ENCODE measurements at places on chromosomes 2 and 18. TPM values are rescaled to one million over a fixed set of nuclear protein-coding genes. Genes with fewer than 3 reads are reported as not detected.
A peak's percentile ranks its signal among the peaks of the same experiment; 100 is the strongest.

PLA2R1 gene
- not detected for total RNA-seq

DNA sequence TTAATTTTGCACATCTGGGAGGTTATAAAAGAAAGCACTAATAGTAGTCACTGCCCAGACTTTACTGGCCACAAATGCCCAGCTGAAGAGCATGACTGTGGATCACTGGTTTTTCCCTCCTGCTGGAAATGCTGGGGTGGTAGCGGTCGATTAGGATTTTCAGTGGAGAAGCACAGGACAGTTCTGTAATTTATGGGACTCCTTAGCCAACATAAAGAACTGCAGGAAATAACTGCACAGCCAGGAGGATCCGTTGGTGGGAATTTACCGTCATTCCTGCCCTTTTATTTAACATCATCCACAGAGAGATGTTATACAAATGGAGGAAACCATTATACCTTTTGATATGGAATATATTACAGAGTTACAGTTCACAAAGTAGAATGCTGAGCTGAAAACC lies 61.5 kb downstream of the TNFRSF11A start:
- peaks cover 7% of the 10 kb centered on the region for H3K4me1 ChIP-seq
- peaks cover 2% of the 10 kb centered on the region for H3K27me3 ChIP-seq
- H3K27ac ChIP-seq: no peak overlapping the region
- H3K36me3 ChIP-seq: peaks cover 39% of the 10 kb centered on the region

KCNF1 gene
- total RNA-seq: not detected

SERPINB3 gene
- not detected for total RNA-seq

GALM gene
- total RNA-seq: 86.0 TPM

- H3K36me3 ChIP-seq: no peaks in the 10 kb centered on the region
- no peak for DNase-seq
- H3K27ac ChIP-seq: no peak overlapping the region
- no peaks in the 10 kb centered on the region for H3K27me3 ChIP-seq
- peaks cover 2% of the 10 kb centered on the region for H3K4me1 ChIP-seq
Measured at GRCh38 chr18:35191698-35192025, 49.2 kb upstream of the ZNF397 start.

DNA sequence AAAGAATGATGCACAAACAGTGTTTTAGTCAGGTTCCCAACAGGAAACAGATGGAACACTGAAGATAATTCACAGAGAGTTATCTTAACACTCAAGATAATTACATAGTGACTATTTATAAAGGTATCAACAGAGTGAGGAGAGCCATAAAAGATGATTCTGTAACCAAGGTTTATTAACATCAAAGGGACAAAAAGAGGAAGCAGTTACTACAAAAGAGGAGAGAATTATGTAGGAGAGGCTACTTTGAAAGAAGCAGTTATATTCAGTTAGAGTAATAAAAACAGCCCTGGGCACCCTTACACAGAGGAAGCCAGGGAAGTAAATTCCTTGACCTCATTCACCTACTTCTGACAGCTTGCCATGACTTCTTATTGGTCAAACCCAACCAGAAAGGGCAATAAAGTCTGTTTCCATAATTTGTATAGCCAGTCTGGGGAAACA lies 326.5 kb upstream of the SLC39A10 start:
- H3K27ac ChIP-seq: no peak overlapping the region
- no peak for DNase-seq
- H3K27me3 ChIP-seq: peaks cover 2% of the 10 kb centered on the region
- H3K36me3 ChIP-seq: peaks cover 1% of the 10 kb centered on the region
- H3K4me1 ChIP-seq: no peaks in the 10 kb centered on the region
- no peak overlapping the region for H3K4me3 ChIP-seq

GRCh38 chr2:145777297-145777696 lies 1257.4 kb upstream of the ZEB2 start:
- no peak overlapping the region for H3K27ac ChIP-seq
- no peaks in the 10 kb centered on the region for H3K36me3 ChIP-seq

GRCh38 chr2:133641942-133642725 lies 73.9 kb upstream of the NCKAP5 start:
- no peaks in the 10 kb centered on the region for H3K36me3 ChIP-seq
- H3K27ac ChIP-seq: no peak overlapping the region
- DNase-seq: no peak
- no peak overlapping the region for H3K4me3 ChIP-seq
- no peaks in the 10 kb centered on the region for H3K4me1 ChIP-seq

DNA sequence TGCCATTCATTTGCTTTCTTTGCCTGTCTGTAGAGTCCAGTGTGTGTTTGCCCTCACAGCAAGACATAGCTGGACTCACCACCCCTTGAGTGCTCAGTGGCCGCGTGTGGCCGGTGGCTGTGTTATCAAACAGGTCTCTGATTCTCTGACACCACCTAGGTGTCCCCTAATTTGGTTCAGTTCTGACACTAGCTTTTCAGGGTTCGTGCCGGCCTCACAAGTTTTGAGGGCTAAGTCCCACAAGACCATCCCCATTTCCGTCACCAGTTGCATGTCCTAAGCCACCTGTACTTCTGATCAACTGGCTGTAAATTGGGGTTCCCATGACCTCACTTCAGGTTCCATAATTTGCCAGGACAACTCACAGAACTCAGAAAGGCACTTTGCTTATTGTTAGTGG lies 23.5 kb downstream of the NCK2 start:
- peaks cover 61% of the 10 kb centered on the region for H3K4me1 ChIP-seq
- H3K4me3 ChIP-seq: no peak overlapping the region
- no peaks in the 10 kb centered on the region for H3K27me3 ChIP-seq
- peak overlapping the region; percentile 51 for H3K27ac ChIP-seq
- DNase-seq: no peak

ARPC2 gene
- total RNA-seq: 742 TPM

GRCh38 chr2:84160453-84160852 lies 298.6 kb downstream of the SUCLG1 start:
- no peaks in the 10 kb centered on the region for H3K4me1 ChIP-seq
- no peak for DNase-seq
- no peak overlapping the region for H3K27ac ChIP-seq
- H3K4me3 ChIP-seq: no peak overlapping the region
- no peaks in the 10 kb centered on the region for H3K36me3 ChIP-seq
- peaks cover 9% of the 10 kb centered on the region for H3K27me3 ChIP-seq

SRD5A2 gene
- total RNA-seq: not detected

UPP2 gene
- total RNA-seq: not detected

- no peaks in the 10 kb centered on the region for H3K27me3 ChIP-seq
- DNase-seq: no peak
- H3K4me1 ChIP-seq: peaks cover 32% of the 10 kb centered on the region
- peak overlapping the region; percentile 85 for H3K27ac ChIP-seq
- H3K36me3 ChIP-seq: peaks cover 51% of the 10 kb centered on the region
- H3K4me3 ChIP-seq: peak overlapping the region; percentile 29
Measured at GRCh38 chr18:54284535-54284934, 15.2 kb downstream of the POLI start.

- H3K4me1 ChIP-seq: peaks cover 20% of the 10 kb centered on the region
- DNase-seq: no peak
- H3K27me3 ChIP-seq: no peaks in the 10 kb centered on the region
- no peak overlapping the region for H3K4me3 ChIP-seq
- no peak overlapping the region for H3K27ac ChIP-seq
Measured at GRCh38 chr2:197035002-197035401, 108.5 kb upstream of the PGAP1 start.

GRCh38 chr2:132623096-132623839 lies 46.7 kb downstream of the LYPD1 start:
- no peak overlapping the region for H3K4me3 ChIP-seq
- H3K27me3 ChIP-seq: no peaks in the 10 kb centered on the region
- no peak for DNase-seq
- no peak overlapping the region for H3K27ac ChIP-seq

- peaks cover 2% of the 10 kb centered on the region for H3K27me3 ChIP-seq
- no peak for DNase-seq
- H3K4me3 ChIP-seq: no peak overlapping the region
Measured at GRCh38 chr2:36497570-36498163, 100.3 kb downstream of the FEZ2 start.

DUSP2 gene
- 32.0 TPM for total RNA-seq

DNA sequence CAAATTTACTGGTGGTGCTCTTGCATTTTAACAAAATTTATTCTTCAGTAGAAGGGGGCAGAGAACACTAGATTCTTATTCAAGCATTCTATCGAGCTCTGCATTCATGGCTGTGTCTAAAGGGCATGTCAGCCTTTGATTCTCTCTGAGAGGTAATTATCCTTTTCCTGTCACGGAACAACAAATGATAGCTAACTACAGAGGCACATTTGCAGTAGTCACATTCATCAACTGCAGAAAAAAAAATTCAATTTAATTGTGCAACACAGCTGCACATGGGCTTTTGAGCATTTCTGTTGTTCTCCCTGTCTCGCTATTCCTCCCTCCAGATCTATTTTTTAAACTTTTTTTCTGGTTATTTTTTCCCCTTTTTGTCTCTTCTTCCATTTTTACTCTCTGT lies 13.0 kb upstream of the DLX1 start:
- H3K36me3 ChIP-seq: no peaks in the 10 kb centered on the region
- H3K27me3 ChIP-seq: peaks cover 20% of the 10 kb centered on the region
- H3K4me3 ChIP-seq: no peak overlapping the region
- no peak for DNase-seq
- H3K27ac ChIP-seq: no peak overlapping the region

- no peaks in the 10 kb centered on the region for H3K36me3 ChIP-seq
- H3K4me1 ChIP-seq: no peaks in the 10 kb centered on the region
- DNase-seq: no peak
- no peak overlapping the region for H3K4me3 ChIP-seq
- no peaks in the 10 kb centered on the region for H3K27me3 ChIP-seq
- no peak overlapping the region for H3K27ac ChIP-seq
Measured at GRCh38 chr2:22382479-22383169, 1002.4 kb upstream of the KLHL29 start.

DNA sequence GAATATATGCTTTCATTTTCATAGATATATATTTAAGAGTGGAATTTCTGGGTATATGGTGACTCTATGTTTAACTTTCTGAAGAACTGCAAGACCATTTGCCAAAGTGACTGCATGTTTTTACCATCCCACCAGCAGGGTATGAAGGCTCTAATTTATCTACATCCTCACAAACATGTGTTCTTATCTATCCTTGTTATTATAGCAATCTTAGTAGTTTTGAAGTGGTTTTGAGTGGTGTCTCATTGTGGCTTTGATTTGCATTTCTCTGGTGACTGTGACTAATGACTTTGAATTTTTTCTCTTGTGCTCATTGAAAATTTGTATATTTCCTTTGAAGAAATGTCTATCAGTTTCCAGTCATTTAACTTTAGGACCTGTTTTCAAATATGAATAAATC lies 310.2 kb upstream of the NRP2 start:
- no peaks in the 10 kb centered on the region for H3K36me3 ChIP-seq
- H3K4me1 ChIP-seq: no peaks in the 10 kb centered on the region
- DNase-seq: no peak
- H3K4me3 ChIP-seq: no peak overlapping the region
- no peak overlapping the region for H3K27ac ChIP-seq
- no peaks in the 10 kb centered on the region for H3K27me3 ChIP-seq

ATP8B1 gene
- total RNA-seq: not detected

- no peaks in the 10 kb centered on the region for H3K27me3 ChIP-seq
- H3K36me3 ChIP-seq: no peaks in the 10 kb centered on the region
- no peak for DNase-seq
Measured at GRCh38 chr2:71576541-71576940, 123.2 kb downstream of the DYSF start.

- H3K27ac ChIP-seq: no peak overlapping the region
- H3K27me3 ChIP-seq: no peaks in the 10 kb centered on the region
- no peak for DNase-seq
- peaks cover 10% of the 10 kb centered on the region for H3K36me3 ChIP-seq
- H3K4me3 ChIP-seq: no peak overlapping the region
- peaks cover 2% of the 10 kb centered on the region for H3K4me1 ChIP-seq
Measured at GRCh38 chr18:35085450-35086380, 44.5 kb downstream of the MAPRE2 start.

CCDC68 gene
- total RNA-seq: not detected

LRP2 gene
- 0.44 TPM for total RNA-seq

- H3K4me3 ChIP-seq: no peak overlapping the region
- no peaks in the 10 kb centered on the region for H3K4me1 ChIP-seq
Measured at GRCh38 chr18:75297731-75298130, 87.1 kb downstream of the TSHZ1 start.

DNA sequence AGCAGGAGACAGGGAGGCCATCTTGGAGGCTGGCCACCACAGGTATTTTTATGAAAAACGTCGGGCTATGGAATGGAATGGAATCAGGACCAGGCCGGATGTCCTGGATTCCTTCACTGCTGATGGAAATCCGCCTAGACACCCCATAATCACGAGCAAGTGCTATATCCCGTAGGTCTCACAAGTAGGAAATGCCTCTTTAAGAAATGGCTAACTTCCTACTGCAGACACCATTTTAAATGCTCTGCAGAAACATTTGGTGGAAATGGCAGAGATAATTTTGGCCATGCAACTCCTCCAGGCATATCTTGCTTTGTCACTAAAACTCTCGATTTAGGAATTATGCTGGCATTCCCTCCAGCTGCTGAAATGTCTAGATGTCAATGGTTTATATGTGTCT lies 18.0 kb downstream of the ID2 start:
- no peak overlapping the region for H3K4me3 ChIP-seq
- H3K27ac ChIP-seq: no peak overlapping the region
- no peaks in the 10 kb centered on the region for H3K36me3 ChIP-seq
- H3K27me3 ChIP-seq: peaks cover 2% of the 10 kb centered on the region

ALK gene
- total RNA-seq: not detected

DNA sequence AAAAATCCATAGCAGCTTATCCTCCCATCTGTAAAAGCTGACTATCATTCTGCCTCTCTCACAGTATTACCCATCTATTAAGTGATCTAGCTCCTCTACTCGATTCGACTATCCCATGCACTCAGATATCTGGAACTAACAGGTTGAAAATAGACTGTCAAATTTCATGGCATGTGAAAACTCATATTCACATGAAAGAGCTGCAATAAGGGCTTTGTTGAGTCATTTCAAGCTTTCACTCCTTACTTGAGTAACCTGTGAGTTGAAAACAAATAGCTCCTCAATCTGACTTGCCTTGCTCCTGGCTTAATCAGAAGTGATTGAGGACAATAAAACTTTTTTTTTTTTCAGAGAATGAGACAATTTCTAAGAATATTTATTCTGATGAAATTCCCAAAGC lies 192.4 kb upstream of the ERBB4 start:
- DNase-seq: no peak
- H3K36me3 ChIP-seq: no peaks in the 10 kb centered on the region
- H3K27me3 ChIP-seq: no peaks in the 10 kb centered on the region
- H3K4me1 ChIP-seq: peaks cover 8% of the 10 kb centered on the region
- H3K4me3 ChIP-seq: no peak overlapping the region
